ENCODE measurements at places on chromosomes 12 and 14.
A peak's percentile ranks its signal among the peaks of the same experiment; 100 is the strongest.

DNA sequence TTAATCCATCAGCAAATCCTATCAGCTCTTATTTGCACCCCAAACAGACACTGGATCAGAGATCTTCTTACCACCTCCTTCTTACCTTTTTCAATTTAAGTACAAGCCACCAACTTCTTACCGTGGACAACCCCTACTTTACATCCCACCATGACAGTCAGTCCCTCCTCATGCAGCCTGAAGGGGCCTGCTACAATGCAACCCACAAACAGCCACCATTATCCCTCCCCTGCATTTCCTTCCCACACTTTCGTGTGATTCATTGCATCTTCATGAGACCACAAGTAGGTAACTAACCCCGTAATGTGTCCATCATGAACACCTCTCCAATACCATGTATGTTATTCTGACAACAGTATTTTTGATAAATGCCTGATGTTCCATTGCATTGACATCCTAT lies 108.6 kb downstream of the BCL11B start:
- no peak for DNase-seq
- no peak overlapping the region for H3K27ac ChIP-seq
- H3K36me3 ChIP-seq: no peaks in the 10 kb centered on the region
- no peaks in the 10 kb centered on the region for H3K4me1 ChIP-seq
- no peak overlapping the region for H3K4me3 ChIP-seq
- peaks cover 15% of the 10 kb centered on the region for H3K27me3 ChIP-seq

DNA sequence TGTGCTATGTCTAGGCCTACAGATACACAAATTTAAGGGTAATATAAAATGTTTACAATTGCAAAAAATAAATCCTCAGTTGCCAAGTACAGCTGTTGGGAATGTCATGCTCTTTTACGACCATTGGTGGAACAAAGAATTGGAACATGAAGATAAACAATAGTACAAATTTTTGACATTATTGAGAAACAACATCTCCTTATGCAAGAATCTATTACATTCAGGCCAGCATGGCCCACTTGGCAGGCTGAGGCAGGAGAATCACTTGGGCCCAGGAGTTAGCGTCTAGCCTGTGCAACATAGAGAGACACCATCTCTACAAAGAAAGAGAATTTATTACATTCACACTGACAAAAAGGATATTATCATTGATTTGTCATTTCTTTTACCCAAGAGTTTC lies 135.9 kb upstream of the NTF3 start:
- no peaks in the 10 kb centered on the region for H3K36me3 ChIP-seq
- DNase-seq: no peak
- H3K27me3 ChIP-seq: no peaks in the 10 kb centered on the region
- H3K4me3 ChIP-seq: no peak overlapping the region

DNA sequence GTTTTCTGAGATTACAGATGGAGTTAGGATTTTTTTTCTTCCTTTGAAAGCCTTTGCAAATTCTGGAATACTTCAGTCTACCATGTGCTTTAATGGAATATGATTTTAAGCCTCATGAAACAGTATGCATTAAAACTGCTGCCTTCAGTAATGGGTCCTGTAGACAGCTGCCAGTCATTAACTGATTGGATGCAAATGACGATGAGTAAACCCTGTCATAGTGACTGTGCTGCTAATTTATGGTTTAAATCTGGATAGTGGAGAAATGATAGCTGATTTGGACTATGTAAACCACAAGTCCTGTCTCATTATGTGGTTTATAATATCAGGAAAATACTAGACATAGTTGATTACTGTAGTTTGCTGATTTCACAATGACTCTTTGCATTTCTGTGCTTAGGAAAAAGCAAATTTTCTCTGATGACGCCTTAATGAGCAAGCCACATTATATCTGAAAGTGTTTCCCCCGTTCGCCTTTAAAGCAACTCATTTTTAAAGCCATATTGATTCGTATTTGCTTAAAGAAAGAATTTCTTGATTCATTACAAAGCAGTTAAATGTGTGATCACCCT lies 217.6 kb downstream of the TMTC2 start:
- DNase-seq: no peak
- no peak overlapping the region for H3K4me3 ChIP-seq
- H3K27me3 ChIP-seq: no peaks in the 10 kb centered on the region
- H3K27ac ChIP-seq: no peak overlapping the region

DNA sequence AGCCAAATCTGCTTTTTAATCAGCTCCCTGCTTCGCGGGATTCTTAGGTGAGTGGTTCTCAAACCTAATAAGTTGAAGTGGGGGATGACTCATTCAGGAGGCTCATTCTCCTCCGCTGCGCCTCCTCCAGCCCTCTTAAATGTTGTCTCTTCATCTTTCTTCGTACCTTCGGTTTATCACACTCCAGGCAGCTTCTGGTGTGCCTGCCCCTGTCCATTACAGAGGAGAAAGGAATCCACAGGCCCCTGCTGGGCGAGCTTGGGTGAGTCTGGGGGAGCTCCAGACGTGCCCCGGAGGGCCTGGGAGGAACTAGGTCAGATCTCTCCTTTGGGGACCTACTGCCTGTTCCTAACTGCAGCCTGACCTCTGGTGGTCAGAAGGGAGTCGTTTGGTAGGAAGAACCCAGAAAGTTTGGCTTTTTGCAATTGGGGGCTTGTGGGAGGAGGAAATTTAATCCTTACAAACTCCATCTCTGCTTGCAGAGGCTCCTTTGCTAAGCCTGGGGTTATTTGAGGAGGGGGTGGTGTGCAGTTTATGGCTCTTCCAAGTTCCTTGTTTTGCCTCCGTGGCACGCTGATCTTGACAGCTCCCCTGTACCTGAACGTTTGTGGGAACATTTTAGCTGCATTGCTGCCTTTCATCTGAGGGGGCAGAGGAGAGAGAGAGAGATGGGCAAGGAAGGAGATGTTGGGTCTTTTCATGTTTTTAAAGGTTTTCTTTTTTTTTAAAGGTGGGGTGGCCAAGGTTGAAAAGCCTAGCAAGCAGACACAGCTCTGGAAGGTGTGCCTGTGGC lies 84.1 kb upstream of the GNG2 start:
- no peak overlapping the region for H3K4me3 ChIP-seq
- no peak for DNase-seq
- no peaks in the 10 kb centered on the region for H3K36me3 ChIP-seq
- H3K4me1 ChIP-seq: no peaks in the 10 kb centered on the region

- no peaks in the 10 kb centered on the region for H3K4me1 ChIP-seq
- peaks cover 4% of the 10 kb centered on the region for H3K36me3 ChIP-seq
- no peak overlapping the region for H3K4me3 ChIP-seq
- no peaks in the 10 kb centered on the region for H3K27me3 ChIP-seq
These were observed 131.8 kb downstream of the ERC1 start for GRCh38 chr12:1122786-1123185.

DNA sequence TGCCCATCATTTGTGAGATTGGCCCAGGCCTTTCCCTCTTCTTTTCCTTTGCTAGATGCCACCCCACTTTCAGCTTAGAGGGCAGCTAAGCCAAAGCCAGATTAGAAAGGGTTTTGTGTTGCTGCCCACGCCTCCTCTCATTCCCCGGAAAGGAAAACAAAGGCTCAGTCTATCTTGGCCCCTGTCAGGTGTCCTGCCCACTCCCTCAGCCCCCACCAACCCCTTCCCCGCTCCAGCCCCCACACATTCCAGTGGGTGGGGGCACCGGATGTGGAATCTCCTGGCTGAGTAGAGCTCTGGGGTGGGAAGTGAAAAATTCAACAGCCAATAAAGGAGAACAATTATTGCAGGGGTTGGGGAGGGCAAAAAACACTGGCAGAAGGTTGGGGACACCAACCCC lies 2.2 kb downstream of the BLOC1S1 start:
- H3K36me3 ChIP-seq: peaks cover 17% of the 10 kb centered on the region
- H3K27me3 ChIP-seq: no peaks in the 10 kb centered on the region
- no peak for DNase-seq
- H3K4me3 ChIP-seq: no peak overlapping the region
- H3K27ac ChIP-seq: peak overlapping the region; percentile 98
